ENCODE measurements at places on chromosomes 12 and 14.
A peak's percentile ranks its signal among the peaks of the same experiment; 100 is the strongest.

DNA sequence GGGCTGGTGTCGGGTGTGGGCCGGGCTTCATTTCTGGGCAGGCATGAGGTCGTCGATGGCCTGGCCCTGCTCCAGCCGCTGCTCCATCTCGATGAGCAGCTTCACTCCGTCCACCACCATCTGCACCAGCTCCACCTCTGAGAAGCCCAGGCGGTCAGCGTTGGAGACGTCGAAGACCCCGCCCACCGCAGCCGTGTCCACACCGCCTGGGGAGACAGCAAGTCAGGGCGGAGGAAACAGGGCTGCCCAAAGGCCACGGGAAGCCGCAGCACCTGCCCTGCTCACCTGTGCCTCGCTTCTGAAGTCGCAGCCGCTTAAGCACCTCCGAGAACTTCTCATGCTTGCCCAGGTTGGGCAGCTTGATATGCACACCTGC, 2.8 kb downstream of the CKB start:
- DNase-seq, result no peak

- no peak for DNase-seq
Measured at GRCh38 chr12:90024262-90024661, 315.6 kb upstream of the ATP2B1 start.

DNA sequence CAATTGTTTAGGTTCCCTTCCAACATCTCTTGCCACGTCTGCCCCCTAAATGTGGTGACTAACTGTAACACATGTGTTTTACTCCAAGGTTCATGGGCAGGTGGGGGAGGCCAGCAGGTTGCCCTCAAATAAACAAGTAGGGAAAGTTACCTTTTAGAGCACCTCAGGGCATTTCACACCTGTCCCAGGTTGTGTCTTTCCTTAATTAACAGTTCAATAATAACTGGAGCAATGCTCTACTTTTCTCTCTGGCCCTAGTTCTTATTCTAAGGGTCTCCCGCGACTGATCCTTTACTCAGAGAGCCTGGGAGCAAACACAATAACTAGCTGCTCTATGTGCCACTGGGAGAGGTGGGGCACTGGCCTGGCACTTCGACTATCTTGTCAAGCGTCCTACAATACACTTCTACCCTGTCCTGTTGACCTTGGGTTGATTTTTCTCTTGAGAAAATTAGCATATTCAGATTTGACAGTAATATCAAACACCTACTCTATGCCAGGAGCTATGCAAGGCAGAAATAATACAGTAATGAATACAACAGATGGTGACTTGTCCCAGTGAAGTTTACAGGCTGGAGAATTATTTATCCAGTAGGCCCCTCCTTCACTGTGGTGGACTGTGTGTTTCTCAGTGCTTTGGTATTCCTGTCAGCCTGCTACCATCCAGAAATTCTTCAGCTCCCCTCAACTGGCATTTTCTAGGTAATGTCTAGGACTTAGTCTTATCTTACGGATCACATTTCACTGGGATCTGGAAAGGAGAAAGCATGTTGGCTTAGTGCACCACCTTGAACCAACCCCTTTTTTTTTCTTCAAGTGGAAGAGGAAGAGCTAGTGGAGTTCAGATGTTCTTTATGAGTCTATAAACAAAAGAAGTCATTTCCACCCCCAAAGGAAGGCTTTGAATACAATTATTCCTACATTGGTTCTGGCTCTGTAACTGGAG, 202.6 kb downstream of the CRADD start:
- no peak for DNase-seq

GRCh38 chr12:51926718-51927117, 19.4 kb downstream of the ACVRL1 start:
- DNase-seq, result peak; percentile 57

DNA sequence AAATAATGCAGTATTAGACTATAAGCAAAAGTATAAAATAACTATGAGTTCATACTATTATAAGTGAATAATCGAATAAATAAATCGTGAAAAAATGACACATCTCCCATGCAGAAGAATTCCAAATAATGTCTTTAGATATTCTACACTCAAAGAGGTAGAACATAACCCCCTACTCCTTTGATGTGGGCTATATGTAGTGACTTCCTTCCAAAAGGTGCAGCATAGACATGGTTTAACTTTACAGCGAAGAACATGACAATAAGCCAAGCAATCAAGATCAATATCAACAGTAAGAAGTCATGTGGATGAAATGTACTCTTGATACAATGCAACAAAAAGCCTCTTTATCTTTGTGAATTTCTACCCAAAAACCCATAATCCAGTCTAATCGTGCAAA, 46.0 kb upstream of the HIF1A start:
- no peak for DNase-seq

GRCh38 chr12:97404543-97404942, 58.1 kb upstream of the RMST start:
- DNase-seq, result peak; percentile 48

DNA sequence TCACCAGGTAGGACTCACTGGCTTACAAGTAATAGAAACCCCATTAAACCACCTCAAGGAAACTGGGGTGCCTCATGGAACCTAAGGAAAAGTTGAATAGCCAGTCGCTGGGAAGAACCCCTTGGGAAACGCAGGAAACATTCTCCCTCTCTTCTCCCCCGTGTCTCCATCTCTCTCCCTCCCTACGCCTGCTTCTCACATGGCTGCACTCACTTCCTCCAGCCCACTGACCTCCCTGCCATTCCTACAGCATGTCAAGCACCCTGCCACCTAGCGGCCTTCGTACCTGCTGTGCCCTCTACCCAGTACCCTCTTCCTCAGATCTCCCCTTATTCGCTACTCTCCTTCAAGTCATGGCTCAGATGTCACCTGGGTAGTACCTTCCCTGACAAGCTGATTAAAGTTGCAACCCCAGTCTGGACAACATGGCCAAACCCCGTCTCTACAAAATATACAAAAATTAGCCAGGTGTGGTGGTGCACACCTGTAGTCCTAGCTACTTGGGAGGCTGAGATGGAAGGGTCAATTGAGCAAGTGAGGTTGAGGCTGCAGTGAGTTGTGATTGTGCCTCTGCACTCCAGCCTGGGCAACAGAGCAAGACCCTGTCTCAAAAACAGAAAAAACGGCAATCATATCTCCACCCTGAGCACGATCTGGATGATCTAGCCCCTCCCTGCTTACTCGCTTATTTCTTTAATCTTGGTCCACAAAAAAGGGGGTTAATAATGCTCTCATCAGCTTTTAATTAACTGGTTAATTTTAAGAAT, 6.4 kb upstream of the DTX1 start:
- no peak for DNase-seq

GRCh38 chr12:1872448-1872847, 46.0 kb downstream of the CACNA2D4 start:
- no peak for DNase-seq

- no peak for DNase-seq
Measured at GRCh38 chr12:3464561-3464960, 26.4 kb upstream of the PRMT8 start.

GRCh38 chr12:98559666-98560065, 33.8 kb upstream of the SLC25A3 start:
- DNase-seq, result no peak

GRCh38 chr12:49965836-49966235, 4.2 kb downstream of the AQP5 start:
- DNase-seq, result no peak

DNA sequence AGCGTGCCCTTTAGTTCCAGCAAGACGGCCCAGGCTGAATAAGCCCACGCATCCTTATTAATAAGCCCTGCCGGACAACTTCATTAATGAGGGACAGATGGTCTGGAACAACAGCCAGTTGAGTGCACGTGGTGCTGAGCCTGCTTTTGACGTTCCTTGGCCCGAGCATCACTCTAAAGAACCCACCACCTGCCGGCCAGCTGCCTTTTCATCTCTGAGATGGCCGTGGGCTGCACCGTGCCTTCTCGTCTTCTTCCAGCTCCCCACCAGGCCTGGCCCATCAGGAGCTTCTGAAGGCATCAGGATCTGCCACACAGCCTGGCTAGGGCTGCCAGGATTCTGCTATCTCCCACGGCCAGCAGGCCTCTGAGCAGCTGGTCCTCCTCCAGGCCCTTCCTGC, 80.0 kb downstream of the AACS start:
- DNase-seq, result no peak

GRCh38 chr14:59389936-59390335, 75.2 kb downstream of the GPR135 start:
- DNase-seq, result no peak

GRCh38 chr12:67656251-67656650, 7.7 kb downstream of the DYRK2 start:
- no peak for DNase-seq

GRCh38 chr14:23430723-23431085, 4.8 kb downstream of the MYH7 start:
- no peak for DNase-seq

GRCh38 chr14:94203473-94204210, 29.5 kb downstream of the PPP4R4 start:
- no peak for DNase-seq

DNA sequence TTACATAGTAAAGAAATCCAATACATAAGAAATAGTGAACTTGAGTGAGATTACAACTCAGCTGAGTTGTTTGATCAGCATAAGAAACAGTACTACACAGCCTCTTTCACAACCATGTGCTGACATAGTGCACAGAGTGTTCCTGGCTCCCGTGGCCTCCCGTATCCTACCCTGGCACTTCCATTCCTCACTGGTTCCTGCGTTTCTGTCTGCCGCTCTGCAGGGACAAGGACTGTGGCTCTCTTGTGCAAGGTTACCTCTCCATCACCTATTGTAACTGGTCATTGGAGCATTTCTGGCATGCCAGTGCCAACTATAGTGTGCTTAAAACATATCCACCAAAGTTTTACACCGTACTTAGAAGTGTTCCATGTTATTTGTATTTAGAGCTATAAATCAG, 46.3 kb upstream of the PCED1B start:
- DNase-seq, result no peak

DNA sequence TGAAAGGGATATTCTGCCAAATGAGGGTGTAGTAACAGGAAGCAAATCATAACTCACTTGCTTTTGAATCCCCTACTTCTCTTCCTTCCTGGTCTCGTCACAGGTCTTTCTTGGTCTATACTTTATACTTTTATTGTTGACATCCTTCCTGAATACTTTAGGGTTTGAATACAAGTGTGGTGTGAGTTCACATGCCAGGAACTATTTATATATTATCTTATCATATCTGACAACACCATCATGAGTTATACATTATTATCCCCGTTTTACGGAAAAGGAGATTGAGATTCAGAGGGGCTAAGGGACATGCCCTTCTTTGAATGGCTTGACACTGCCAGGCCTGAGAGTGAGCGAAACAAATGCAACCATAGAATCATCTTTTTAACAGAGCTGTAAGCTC, 33.0 kb upstream of the TSPAN8 start:
- no peak for DNase-seq

- no peak for DNase-seq
Measured at GRCh38 chr12:131318045-131318685, 364.5 kb downstream of the ADGRD1 start.

- no peak for DNase-seq
Measured at GRCh38 chr12:79296871-79297270, 393.9 kb downstream of the PAWR start.

GRCh38 chr12:29957835-29958234, 174.1 kb upstream of the TMTC1 start:
- DNase-seq, result no peak

GRCh38 chr12:66187821-66188220, 1.2 kb upstream of the IRAK3 start:
- DNase-seq, result no peak

DNA sequence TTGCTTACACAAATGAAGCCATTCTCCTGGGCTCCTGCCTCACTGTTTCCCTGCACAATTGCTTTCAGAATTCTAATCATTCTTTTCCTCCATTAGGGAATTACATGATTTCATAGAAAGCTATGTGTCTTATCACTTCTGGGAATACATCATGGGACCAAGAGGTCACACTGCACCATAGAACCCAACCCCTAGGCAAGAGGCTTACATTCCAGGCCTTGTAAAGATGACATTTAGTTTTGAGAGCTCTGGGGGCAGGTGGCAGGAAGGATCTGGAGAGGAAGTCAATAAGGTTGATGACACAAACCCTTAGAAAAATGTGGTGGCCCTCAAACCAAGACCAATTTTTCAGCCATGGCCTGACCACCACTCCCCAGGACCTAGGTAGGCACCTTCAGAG, 57.1 kb downstream of the NUAK1 start:
- DNase-seq, result no peak

GRCh38 chr14:97620066-97620465, 822.9 kb downstream of the VRK1 start:
- no peak for DNase-seq

- no peak for DNase-seq
Measured at GRCh38 chr12:14562279-14562678, 5.4 kb downstream of the PLBD1 start.

GRCh38 chr14:35341751-35342488, 49.7 kb downstream of the PSMA6 start:
- peak; percentile 78 for DNase-seq

- DNase-seq, result peak; percentile 45
Measured at GRCh38 chr12:14828892-14829291, 14.4 kb downstream of the ART4 start.

DNA sequence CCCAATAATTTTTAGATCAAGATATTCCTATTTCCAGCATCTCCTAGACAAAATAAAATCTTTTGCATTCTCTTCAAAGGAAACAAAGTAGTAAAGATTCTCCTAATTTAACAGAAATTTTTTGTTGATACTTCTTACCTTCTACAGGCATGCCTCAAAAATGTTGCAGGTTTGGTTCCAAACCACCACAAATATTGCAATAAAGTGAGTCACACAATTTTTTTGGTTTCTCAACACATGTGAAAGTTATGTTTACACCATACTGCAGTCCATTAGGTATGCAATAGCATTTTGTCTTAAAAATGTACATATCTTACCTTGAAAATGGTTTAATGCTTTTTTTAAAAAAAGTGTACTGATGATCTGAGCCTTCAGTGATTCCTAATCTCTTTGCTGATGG, 65.6 kb upstream of the USP15 start:
- DNase-seq, result peak; percentile 17

DNA sequence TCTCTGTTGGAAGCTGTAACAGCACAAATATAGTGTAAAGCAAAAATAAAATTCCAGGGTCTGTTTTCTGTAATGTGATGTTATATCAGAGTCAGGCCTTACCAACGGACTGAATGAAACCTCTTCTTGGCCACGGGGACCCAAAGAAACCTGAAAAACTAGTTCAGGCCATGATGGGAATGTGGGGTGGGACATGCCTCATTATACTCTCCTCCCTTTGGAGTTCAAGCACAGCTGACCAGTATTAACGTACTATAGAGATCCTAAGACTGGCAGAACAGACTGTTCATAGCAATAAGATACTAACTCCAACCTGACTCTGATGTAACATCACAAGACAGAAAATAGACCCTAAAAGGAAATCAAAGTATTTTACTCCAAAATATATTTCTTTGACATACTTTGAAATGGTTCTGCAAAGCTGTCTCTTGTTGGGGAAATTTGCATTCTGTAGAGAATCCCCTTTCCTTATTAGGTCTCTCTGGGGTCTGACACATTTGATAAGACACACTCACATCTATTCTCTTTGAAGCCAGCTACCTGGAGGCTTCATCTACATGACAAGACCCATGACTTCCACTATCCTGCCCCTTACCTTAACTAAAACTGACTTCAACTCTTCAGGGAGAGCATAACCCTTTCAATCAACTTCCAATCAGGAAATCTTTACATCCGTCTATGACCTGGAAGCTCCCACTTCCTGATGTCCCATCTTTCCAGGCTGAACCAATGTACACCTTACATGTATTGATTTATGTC, 444.6 kb downstream of the SOX5 start:
- DNase-seq, result no peak
